ENCODE measurements at places on chromosomes 2 and 18. TPM values are rescaled to one million over a fixed set of nuclear protein-coding genes. Genes with fewer than 3 reads are reported as not detected.

- DNase-seq: no peak
Observed at GRCh38 chr2:129796225-129796624, 183.2 kb upstream of the RAB6C start.

Gene ZNF396
- polyA plus RNA-seq: 1.2 TPM

DNA sequence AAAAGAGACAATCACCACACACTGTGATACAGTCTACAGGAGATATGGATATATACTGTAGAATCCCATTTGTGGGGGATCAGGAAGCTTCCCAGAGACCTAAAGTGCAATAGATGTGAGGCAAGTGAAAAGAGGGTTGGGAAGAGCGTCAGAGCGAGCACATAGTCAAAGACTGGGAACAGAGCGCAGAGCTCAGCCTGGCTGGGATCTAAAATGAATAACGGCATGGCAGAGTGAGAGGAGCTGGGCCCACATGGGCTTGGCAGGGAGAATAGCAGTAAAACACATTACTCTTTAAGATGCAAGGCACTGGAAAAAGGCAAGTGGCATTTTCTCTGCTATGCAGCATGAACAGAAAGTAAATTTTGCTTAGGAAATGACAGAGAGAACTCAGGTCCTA lies 52.4 kb upstream of the BCL11A start:
- no peak for DNase-seq

GRCh38 chr2:205495819-205496218 lies 186.5 kb upstream of the NRP2 start:
- DNase-seq: no peak

Gene SLC4A5
- 1.5 TPM for polyA plus RNA-seq

DNA sequence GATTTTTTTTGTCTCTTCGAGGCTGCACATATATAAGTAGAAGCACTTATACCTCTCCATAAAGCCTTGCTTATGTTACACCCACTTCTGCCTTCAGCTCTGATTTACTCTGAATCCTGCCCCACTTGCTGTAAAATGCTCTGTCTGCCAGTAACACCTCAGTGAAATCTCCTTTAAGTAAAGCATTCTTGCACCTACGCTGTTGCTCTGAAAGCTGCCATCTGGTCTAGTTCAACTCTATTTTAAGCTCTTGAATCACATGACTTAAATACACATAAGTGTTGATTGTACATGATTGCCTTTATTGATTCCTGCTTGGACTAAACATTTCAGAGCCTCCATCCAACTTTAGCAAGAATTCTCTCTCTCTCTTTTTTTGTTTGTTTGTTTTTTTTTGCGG lies 609.0 kb upstream of the CELF4 start:
- DNase-seq: no peak

Gene COLEC11
- 0.50 TPM for polyA plus RNA-seq
